ENCODE measurements at places on chromosomes 3 and 15.
A peak's percentile ranks its signal among the peaks of the same experiment; 100 is the strongest.

DNA sequence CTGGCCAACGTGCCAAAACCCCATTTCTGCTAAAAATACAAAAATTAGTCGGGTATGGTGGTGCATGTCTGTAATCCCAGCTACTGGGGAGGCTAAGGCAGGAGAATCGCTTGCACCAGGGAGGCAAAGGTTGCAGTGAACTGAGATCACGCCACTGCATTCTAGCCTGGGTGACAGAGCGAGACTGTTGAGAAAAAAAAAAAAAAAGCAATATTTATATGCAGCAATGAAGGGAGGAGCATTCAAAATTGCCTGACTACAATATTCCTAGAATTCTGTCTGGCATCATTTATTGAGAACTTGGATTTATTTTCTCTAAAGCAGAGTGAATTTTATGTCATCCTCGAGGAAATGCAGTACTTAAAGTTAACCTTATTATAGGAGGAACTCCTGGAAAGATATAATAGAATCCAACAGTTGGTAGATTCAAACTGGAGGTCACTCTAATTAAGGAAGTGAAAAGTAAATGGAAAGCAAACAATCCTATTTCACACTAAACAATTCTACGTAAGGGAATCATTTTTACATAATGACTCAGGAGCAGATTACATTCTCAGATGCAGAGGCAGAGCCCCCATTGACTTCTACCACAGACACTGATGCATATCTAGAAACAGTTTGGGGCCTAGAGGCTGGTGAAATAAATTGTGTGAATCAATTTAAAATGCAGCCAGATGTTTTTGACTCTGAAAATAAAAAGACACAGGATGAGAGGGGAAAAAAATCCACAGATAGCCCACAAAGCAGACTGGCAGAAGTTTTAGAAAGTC lies 82.1 kb upstream of the FHIT start:
- no peak for DNase-seq

- DNase-seq, result no peak
These were observed 9.0 kb downstream of the APOD start for GRCh38 chr3:195574497-195575304.

DNA sequence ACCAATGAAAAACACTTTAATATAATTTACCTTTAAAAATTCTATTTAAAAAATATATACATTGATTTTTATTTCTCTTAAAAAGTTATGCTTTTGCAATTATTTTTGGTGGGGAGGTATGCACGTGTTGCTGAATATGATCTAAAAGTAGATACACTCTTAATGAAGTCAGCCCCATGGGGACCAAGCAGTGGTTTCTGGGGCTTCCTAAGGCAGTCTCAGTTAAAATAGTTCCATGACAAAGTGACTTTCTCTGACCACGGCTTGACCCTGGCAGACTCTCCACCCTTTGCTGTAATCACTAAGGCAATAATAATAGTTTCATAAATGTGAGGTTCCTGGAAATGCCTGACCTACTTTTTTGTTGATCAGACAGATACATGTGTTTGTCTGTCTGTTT lies 50.4 kb downstream of the CCR4 start:
- DNase-seq, result peak; percentile 53

DNA sequence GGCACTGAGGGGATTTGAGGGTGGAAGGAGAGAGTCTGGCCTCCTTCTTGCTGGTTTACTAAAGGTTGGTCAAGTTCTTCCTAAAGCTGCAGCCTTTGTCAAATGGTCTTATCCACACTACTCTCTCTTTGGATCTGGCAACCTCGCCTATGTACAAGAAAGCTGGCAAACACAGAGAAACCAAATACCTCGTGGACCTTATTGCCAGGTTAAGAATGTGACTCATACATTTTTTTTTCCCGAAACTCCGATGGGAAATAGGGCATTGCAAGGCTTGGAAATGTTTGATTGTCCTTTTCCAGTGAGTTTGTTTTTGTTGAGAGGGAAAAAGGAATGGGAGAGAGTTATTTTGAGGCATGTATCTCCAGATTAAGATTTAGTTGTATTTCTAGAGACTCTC lies 13.9 kb downstream of the EOMES start:
- no peak for DNase-seq

GRCh38 chr3:71488882-71489281 lies 94.6 kb downstream of the FOXP1 start:
- peak; percentile 59 for DNase-seq

DNA sequence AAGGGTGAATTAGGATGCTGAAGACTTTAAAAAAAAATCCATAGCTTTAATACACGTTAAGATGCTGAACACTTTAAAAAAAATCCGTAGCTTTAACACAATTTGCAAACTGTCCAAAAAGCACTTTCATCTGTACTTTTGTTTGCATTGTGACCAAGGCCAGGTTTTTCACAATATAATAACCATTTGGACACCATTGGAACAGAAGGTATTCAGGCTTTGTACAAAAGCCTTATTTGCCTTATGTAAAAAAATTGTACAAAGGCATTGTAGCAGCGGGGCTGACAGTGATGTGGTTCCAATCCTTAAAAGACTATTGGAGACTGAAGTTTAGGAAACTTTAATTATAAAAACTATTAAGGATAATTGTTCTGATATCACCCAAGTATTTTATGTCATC lies 15.2 kb upstream of the ICE2 start:
- DNase-seq, result no peak
